ENCODE measurements at places on chromosomes 2 and 18.

DNA sequence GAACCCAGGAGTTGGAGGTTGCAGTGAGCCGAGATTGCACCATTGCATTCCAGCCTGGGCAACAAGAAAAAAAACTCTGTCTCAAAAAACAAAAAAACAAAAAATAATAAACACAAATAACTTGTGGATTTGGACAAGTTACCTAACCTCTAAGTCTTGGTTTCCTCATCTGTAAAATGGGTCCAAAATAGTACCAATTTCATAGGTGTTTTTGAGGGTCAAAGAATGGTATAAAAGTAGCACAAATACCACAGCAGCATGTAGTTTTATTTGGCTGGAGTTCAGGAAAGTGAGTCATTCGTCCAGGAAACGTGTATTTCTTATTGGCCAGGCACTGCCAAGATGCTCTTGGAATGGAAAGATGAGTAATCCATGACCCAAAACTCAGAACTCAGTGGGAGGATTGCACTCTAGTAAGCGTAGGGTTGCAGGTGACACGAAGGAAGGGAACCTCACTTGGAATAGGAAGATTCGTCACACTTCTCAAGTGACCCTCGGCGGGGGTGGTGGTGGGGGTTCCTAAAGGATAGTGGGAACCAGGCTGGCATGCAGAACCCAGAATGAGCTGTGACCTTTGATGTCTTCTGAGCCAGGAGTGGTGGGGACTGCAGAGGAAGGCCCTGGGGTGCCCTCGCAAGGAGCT is 24.4 kb downstream of the GRHL1 start:
- no peak for DNase-seq

- DNase-seq: no peak
Observed at GRCh38 chr2:148586522-148587128, 57.9 kb upstream of the EPC2 start.

GRCh38 chr2:70002241-70002899 is 40.9 kb upstream of the ASPRV1 start:
- no peak for DNase-seq

DNA sequence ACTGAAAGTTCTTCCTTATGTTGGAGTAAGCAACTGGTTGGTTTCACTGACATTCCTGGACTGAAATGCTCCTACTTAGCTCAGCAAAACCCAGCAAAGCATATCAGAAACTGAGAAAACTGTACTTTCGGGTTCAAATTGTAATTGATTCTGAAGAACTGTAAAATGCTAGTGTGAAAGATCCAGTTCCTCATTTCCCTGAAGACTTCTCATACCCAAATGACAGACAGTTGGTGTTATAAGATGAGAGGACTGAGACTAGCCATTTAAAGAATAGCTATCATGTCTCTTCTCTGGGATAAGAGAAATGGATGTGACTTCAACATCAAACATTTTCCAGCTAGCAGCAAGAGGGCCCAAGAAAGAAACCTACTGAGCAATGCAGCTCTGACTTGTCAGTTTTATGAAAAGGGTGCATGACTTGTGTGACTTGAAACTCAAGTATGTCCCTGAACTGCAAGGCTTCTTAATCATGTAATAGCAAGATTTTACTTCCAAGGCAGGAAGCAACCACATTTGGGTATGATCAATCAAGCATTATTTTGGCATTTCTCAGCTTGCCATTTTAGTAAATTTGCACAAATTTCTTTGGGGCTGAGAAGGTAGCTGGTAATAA is 420.3 kb upstream of the MMADHC start:
- DNase-seq: no peak

DNA sequence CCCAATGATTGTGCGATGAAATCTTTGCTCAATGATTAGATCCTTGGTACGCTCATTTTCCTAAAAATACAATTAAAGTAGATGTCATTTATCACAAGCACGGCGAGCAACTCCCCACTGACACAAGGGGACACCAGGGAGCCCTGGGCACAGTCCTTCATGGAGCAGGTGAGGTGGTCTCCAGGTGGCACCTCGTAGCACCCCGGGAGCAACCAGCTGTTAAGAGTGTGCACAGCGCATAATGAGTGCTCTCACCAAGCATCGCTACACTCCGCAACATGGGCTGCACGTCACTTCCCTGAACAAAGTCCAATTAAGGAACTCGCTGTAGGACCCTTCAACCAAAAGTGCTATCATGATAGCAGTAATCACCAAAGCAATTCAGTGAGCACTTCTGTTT is 59.8 kb downstream of the ANO7 start:
- no peak for DNase-seq

GRCh38 chr2:100000915-100001707 is 141.3 kb downstream of the AFF3 start:
- DNase-seq: no peak

DNA sequence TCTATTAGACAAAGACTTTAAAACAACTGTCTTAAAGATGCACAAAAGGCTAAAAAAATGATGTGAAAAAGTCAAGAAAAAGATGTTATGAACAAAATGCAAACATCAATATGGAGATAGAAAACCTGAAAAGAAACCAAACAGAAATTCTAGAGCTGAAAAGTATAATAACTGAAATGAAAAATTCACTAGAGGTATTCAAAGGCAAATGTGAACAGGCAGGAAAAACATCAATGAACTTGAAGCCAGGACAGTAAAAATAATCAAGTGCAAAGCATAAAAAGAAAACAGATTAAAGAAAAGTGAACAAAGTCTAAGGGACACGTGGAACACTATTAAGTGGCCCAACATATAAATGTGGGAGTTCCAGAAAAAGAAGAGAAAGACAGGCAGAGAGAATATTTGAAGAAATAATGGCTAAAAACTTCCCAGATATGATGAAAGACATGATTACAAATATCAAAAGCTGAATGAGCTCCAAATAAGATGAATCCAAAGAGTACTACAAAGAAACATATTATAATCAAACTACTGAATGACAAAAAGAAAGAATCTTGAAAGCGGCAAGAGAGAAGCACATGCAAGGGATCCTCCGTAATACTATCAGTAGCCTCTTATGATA is 57.5 kb downstream of the KANSL1L start:
- DNase-seq: no peak

DNA sequence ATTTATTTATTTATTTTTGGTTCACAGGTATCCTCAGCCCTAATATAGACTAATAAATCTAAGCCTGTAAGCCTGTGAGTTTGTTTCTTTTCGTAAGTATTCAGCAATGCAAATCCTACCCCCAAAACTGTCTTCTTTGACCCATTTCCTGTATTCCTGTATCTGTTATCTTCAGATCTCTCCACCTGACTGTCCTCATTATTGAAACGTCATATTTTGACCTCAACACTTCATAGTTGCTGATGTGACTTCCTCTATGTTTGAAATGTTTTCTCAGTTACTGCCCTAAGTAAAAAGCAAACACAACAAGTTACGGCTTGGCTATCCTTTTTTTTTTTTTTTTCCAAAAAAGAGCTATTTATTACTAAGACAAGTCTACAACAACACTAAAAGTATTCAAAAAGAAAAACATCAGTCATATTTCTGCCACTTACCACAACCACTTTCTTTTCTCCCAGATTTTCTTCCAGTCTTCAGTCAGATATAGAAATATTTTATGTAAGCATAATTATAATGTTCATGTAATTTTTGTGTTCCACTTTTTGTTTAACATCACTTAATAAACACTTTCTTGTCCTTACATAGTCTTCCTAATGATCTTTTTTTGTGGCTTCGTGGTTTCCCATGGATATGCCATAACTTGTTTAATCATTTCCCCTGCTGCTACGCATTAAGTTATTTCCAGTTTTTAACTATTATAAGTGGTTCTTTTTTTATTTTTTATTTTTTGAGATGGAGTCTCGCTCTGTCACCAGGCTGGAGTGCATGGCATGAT is 45.0 kb upstream of the EML4 start:
- no peak for DNase-seq

DNA sequence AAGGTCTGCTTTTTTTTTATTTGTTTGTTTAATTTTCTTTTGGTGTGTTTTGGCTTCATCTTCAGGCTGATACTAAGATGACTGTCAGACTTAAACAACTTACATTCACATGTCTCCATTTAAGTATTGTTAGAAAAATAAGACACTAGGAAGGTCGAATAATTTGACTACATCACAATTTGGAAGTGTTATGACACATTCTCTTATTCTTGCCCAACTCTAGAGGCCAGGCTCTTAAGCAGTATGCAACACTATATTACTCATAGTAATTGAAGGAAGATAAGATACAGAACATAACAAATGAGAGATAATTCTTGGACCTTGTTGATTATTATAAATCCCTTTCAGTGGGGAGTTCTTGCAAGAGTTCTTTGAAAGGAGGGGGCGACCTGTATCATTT is 295.3 kb upstream of the COL3A1 start:
- DNase-seq: no peak

DNA sequence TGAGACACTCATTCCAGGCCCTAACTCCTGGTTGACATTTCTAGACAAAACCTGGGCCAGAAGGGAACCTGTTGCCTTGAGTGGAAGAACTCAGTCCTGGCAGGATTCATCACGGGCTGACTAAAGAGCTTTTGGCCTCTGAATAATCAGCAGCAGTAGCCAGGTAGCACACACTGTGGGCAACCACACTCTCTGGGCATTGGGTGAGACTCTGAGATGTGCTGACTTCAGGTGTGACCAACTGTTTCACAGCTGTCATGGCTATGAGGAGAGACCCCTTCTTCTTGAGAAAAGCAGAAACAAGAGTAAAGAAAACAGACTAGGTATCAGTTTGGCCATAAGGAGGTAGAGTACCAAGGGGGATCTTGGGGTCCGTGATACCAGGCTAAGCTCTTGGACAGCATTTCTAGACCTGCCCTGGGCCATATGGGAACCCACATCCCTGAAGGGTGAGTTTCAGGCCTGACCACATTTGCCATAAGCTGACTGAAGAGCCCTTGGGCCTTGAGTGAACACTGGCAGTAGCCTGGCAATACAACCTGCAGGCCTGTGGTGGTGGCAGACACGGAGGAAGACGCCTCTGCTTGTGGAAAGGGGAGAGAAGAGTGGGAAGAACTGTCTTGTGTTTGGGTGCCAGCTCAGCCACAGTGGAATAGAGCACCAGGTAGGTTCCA is 230.9 kb downstream of the DLGAP1 start:
- DNase-seq: no peak

DNA sequence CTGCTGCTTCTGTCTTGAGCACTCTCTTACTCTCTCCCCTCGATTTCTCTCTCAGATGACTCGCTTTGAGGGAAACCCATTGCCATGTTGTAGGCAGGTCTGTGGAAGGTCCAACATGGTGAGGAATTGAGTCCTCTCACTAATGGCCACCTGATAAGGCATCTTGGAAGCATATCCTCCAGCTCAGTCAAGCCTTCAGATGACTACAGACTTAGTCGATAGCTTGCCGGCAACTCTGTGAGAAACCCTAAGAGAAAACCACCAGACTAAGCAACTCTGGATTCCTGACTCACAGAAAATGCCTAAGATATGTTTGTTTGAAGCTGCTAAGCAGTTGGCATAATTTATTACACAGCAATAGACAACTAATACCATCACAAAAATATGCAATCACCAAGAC is 51.2 kb downstream of the WDR75 start:
- DNase-seq: no peak

DNA sequence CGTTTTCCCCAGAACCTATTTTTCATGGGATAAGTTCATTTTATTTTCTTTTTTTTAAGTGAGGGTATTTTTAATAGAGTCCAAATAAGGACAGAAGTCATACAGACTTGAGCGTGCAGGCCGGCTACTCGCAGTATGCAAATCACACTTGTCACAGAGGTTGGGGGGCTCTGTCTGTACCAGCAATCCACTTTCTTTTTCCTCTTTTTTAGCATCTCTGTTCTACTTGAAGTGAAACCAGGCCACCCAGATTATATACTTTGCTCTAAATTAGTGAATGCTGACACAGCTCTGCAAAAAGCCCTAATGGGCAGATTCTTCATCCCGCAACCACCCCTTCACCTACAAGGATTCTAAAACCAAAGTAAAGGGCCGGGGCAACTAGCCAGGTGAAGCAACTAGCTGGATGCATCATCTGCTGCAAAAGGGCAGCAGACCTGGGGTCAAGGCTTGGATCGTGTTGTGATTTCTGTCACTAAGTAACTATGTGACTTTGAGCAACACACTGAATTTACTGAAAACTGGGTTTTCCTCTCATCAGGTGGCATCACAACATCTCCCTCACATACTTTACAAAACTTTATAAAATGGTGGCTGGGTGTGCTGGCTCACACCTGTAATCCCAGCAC is 18.4 kb downstream of the KDSR start:
- DNase-seq: no peak

DNA sequence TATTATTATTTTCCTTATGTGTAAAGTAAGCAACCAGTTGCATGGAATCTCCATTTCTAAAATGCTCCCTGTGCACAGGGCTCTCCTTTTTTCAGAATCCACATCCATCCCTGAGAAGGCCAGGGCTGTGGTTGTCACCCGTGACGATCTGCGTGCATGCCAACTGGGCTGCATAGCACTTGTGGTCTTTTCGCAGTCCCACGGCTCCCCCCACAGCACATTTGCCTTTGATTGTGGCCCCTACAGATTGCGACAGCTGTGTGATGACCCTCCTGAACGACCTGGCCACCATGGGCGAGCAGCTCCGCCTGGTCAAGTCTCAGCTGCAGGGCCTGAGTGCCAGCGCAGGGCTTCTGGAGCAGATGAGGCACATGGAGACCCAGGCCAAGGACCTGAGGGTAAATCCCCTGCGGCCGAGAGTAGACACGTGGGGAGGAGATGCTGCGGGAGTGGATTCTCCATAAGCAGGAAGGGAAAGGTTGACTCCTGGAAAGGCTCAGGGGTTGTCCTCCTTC is 119.8 kb upstream of the TTC39C start:
- DNase-seq: no peak

DNA sequence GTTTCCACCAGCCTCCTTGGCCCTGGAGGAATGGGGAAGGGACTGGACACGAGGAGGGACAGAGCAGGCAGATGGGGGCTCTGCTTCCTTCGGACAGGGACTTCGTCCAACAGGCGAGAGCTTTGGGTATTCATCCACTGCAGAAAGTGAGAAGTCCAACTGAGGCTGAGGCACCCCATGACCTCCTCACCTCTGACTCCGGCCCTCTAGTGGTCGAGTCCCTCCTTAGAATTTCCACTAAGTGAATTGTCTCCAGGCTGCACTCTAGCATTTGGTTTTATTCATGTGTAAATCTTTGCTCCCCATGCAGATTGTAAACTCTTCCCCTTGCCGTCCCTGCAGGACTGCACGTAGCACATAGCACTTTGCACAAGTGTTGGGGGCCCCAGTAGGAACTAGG is 75.6 kb downstream of the TMEM247 start:
- DNase-seq: no peak
